ENCODE measurements at places on chromosomes 11 and 22.

DNA sequence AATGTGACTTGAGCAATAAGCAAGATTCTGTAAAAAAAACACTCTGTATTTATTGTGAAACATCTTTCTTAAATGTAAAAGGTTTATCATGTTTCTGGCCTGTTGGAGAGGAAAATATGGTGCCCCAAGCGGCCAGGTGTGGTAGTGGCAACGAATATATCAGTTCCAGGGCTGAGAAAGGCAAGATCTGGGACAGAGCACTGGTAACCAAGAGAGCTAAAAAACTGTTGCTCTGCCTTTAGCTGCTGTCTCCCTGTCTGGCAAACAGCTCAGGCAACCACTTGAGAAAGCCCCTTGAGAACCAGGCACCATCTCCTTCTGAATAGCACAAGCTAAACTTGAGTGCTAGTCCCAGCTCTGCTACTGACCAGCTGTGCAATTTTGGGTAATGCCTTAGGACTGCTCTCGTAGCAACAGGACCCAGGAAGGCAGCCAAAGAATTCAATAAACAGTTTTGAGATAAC is 129.9 kb downstream of the KCNC1 start:
- peak; percentile 58 for DNase-seq

GRCh38 chr22:35160268-35160667 is 94.3 kb downstream of the ISX start:
- DNase-seq, result no peak

DNA sequence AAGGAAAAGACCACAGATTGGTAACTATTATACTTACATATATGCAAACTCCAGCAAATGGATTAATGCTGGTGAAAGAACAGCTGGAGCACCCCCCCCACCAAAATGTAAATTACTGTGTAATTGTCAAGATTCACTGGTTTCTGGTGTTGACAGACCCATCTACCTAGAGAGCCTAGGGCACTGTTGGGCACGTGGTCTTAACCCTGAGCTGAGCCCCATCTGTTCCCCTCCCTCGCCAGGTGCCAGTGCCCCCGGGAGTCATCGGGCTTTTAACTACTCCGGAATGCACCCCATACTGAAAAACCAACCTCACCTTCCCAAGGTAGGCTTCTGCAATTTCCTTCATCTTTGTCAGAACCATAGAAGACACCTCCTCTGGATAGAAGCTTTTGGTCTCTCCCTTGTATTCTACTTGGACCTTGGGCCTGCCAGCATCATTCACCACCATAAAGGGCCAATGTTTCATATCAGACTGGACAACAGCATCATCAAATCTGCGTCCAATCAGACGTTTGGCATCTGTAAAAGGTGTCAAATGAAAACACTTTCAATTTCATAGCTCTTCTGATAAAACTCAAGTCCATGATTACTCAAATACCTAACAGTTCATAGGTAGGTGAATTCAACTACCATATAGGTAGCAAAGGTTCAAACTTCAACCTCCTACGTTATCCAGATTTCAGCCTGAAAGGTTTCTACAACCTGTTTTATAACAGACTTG is 1.5 kb downstream of the HSPA8 start:
- DNase-seq, result no peak

GRCh38 chr11:108694846-108695245 is 30.0 kb downstream of the DDX10 start:
- DNase-seq, result no peak

DNA sequence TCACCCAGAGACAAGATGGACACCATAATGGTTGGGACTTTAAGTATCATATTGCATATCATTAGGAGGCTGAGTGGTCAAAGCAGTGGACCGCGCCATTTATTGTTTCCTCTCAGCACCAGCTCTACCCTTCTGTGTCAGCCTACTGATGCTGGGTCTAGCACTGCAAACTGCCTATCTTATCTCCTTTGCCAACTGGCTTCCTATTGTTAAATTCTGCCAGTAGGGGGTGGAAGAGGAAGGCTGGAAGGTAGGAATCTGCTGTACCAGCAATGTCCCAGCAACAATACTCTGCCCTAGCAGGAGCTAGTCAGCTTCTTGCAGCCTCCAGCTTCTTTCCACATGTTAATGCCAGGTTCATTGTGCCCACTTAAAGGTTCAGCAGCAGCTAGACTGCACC is 367.1 kb upstream of the PDGFD start:
- DNase-seq, result peak; percentile 55

DNA sequence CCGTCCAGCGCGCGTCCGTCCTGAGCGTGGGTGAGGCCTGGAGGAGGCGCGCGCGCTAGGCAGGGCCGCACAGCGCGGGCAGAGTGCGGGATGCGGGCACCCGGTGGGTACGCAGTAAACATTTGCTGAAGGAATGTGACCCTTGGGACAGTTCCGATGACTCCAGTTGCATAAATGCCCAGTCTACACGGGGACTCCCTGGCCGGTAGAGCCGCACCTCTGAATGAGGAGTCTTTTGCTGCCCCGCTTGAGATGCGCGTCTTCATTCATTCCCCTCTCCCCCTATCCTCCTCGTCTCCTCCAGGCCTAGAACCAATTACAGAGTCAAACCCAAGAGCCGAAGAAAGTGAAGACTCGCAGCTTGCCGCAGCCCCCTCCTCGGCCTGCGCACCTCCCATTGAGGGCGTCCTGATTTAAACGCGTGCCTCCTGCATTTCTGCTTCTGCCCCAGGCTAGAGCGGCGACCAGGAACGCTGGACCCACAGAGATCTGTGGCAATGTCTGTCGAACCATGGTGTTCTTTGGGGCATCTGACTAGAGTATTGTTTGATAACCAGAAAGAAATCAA is 729 bp upstream of the CHKB start:
- DNase-seq, result peak; percentile 30

- no peak for DNase-seq
Observed at GRCh38 chr11:15613789-15614188, 499.1 kb downstream of the INSC start.

- peak; percentile 0 for DNase-seq
Observed at GRCh38 chr22:49823289-49824045, 4.2 kb downstream of the BRD1 start.

GRCh38 chr22:38456841-38457699 is 2.1 kb upstream of the KCNJ4 start:
- DNase-seq, result no peak

DNA sequence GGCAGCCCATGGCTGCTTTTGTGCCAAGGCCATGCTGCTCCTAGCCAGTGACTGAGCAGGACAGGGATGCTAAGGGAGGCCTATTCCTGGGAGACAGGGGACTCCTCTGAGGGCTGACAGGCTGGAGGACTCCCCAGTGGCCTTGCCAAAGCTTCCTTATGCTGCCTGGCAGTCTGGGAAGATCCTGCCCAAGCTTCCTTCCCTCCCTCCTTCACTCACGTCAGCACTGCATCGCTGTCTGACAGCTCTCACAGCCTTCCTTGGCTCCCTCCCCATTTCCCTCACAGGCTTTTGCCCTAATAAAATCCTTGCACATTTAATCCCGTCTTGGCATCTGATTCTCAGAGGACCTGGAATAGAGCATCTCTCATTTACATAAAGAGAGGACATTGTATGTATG is 26.5 kb downstream of the HTR3A start:
- no peak for DNase-seq

- peak; percentile 65 for DNase-seq
Observed at GRCh38 chr11:129278586-129279319, 86.6 kb upstream of the ARHGAP32 start.

DNA sequence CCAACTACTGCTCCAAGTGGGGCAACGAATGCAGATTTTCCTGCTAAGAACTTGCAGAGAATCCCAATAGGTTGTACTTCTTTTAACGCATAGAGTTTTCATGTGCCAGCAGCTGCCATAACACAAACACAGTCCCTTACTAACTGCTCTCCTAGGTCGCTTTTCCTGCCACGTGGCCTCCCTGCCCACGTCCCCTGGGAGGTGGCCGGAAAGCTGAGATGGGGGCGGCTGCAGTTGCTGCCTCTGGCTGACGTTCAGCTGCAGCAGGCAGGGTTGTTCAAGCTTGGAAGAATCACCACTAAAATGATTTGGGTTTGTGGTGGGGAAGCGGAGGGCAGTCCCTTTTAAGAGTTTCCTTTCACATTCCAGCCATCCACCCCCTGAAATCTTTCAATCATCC is 39.3 kb downstream of the ZNF202 start:
- no peak for DNase-seq

DNA sequence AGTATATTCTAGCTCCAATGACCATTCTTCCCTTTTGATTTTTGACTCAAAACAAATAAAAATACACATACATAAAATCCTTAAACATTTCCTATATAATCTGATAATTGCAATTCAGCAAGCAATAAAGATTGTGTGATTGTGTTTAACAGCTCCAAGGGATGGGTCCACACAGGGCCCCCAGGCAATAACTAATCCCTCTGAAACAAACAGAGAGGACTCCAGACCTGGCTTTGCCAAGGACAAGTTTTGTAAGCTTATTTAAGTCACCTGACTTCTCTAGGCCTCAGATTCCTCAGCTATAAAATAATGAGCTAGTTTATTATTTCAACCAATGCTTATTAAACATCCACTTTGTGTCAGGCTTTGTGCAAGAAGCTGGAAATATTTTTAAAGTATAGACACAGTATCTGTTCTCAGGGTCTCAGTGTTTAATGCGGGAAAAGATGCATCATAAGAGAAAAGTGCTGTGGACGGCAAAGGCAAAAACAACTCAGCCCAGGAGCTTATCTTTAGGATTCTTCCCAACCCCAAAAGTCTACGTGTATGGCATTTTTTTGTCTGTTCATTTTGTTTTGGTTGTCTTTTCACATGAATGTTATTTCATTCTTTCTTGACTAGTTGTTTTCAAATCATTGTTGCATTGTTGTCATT is 20.1 kb downstream of the FZD4 start:
- DNase-seq, result no peak

DNA sequence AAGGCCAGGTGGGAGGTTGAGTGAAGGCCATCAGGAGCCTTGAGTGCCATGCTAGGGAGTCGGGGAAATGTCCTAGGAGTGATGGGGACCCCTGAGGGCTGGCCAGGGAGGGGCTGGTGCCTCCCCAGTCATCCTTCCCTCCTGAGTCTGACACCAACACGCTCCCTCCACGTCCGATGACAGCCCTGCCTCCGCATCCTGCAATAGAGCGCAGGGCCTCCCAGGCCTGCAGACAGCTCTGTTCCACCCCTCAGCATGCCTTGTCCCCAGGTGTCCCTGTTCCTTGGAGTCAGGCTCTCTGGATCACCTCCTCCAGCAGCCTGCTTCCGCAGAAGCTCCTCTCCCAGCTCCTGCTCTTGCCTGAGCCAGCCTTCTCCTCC is 3.1 kb downstream of the RAC2 start:
- DNase-seq, result no peak

- DNase-seq, result peak; percentile 36
Observed at GRCh38 chr11:60500276-60500910, 7.8 kb downstream of the MS4A12 start.

DNA sequence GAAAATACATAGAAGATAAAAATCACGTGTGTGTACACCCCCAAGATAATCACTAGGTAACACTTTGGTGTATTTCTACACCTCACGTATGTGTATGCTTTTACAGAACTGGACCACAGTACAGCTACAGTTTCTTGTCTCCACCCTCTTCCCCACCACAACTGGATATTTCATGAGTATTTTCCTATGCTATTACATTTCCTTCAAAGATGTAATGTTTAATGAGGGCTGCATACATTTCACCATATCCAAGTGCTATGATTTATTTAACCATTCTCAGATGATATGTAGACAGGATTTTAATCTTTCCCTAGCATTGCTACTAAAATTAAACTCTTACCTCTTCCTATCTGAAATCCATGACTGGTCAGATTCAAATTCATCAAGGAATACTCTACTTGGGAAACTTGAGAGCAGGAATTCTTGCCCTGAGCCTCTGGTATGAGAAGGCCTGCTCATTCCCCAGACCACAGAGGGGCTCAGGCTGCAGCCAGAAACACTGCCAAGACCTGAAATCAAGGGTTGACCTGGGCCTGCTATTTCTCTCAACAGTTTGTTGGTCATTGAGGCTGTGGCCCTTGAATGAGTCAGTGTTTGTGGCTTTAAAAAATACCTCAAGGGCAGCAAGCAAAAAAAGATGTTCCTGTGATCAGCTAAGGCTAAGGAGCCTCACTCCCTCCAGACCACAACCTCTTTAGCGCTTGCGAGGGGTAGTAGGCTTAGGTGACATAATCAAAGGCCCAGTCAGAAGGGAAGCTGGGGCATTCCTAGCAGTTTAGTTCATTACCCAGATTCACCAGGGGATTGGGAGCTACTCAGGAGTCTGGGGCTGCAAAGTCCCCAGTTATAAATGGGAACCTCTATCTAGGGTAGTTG is 55.5 kb downstream of the ABTB2 start:
- DNase-seq, result no peak

DNA sequence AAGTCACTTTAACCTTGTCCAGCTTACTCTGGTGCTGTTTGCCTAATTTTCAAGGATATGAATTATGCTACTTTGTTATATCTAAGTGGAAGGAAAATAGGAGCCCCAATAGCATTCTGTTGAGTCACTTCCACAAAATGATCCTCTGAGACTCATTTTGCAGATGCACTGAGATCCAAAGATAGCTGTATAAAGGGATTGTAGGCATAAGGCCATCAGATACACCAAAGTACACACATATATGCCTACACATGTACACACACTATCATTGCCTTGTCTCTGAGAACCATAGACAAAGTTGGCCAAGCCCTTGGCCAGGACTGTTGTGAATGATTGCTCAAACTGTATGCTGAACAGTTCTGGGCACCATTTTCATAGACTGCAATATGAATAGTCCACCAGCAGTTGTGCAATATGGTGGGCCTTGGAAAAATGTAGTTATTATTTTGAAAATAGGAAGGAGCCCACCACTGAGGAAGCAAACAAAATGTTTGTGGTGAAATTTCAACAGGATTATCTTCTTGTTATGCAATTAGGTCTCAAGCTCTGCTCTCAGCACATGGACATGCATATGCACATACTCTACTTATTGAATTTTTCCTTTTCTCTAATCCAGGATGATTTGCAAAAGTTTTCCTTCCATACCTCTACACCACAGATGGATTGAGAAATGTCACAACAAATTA is 186.0 kb upstream of the CTSC start:
- DNase-seq, result no peak

GRCh38 chr22:49308300-49308699 is 519.4 kb downstream of the BRD1 start:
- no peak for DNase-seq

GRCh38 chr11:126606484-126606883 is 251.0 kb downstream of the ST3GAL4 start:
- no peak for DNase-seq

DNA sequence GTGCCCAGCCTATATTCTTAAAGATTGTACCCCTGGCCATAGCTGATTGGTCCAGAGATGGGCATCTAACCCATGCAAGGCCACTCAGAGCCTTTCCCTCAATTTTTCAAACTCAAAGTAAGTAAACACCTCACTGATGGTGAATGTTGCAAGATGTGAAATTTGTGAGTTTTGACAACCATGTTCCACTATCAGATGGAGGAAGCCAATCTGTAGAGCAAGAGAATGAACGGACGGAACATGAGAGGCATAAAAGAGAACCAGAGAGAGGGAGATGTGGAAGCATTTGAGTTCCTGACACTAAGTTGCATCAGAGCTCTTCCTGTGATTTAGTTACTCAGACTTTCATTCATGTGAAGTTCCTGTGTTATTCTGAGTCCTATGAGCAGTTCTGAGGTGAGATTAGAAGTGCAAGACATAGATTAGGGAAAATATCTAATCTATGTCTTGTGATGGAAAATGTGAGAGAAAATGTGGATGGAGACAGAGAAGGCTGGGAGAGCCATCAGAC is 73.3 kb downstream of the PRSS23 start:
- DNase-seq, result no peak
